ENCODE measurements at places on chromosomes 11 and 22. TPM values are rescaled to one million over a fixed set of nuclear protein-coding genes. Genes with fewer than 3 reads are reported as not detected.

DNA sequence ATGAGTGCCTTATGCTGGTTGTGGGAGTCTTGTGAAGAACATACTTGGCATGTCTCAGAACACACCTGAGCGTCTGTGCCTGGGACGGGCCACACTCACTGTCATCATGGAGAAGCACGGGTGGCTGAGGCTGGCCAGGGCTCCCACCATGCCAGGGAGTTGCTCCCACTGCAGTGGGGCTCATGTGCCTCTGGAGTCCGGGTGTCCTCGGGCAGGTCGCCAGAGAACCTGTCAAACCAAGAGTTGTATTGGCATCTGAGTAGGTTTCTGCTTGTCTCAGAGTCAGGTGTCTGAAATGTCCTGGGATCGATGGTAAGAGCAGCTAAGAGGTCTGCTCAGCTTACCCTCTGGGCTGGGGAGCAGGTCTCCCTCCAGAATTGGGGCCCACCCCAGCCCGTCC lies 92.1 kb downstream of the BCR start:
- DNase-seq: no peak

DNA sequence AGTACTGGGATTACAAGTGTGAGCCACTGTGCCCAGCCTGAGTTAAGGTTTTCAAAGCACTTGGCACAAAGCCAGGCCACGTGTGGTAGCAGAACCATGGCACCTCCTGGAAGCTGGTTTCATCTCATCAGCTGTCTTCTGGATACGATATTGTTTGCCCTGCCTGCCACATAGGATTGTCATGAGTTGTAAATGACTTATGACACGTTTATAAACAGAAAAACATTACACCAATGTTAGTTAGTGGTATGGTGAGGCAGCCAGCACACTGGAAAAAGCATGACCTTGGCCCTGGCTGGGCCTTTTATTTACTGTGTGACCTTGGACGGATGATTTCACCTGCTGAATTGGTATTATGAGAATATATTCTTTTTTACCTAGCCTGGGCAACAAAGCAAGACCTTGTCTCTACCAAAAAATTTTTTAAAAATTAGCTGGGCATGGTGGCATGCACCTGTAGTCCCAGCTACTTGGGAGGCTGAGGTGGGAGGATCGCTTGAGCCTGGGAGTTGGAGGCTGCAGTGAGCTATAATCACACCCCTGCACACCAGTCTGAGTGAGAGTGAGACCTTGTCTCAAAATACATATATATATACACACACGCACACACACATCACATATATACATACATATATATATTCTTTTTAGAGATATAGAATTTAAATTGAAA lies 24.0 kb upstream of the MYH9 start:
- DNase-seq: no peak

DNA sequence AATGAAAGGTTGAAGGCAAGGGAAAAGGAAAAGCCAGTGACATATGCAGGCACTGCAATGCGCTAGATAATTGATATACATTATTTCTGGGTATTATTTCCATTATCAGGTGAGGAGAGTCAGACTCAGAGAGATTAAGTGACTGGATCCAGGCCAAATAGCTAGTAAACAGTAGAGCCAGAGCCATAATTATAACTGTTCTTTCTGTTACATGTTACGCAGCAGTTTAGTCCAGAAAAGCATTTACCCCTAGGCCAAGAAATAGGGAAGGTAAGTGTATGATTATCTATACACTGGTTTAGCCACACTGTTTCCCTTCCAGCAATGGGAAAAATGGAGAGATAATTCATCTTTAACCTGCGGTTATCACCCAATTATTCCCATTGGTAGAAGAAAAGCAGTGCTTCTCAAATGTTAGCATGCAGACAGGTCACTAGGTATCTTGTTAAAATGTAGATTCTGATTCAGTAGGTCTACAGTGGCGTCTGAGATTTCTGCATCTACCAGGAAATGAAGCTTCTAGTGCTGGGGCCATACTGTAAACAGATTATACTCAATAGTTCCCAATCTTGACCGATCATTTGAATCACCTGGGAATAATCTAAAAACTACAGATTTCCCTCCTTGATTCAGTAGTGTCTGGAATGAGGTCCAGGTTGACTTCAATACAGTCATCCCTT lies 69.4 kb downstream of the RBFOX2 start:
- DNase-seq: no peak

- peak; percentile 58 for DNase-seq
These were observed 12.5 kb downstream of the L3MBTL2 start for GRCh38 chr22:41217553-41218157.

- DNase-seq: no peak
These were observed 17.3 kb downstream of the RNF121 start for GRCh38 chr11:71946144-71946571.

DNA sequence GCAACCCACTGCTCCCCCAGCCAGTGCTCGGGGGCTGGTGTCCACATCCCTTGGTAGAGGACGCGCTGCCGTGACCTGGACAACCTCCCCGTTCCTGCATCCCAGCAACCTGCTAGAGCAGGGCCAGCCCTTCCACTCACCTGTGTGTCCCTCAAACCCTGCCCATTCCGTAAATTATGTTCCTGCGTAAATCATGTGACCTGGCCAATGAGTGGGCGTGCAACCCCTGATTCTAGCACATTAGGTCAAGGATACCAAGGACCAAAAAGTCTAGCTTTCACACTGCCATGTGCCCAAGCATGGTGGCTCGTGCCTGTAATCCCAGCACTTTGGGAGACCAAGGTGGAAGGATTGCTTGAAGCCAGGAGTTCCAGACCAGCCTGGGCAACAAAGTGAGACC lies 25.7 kb downstream of the CD5 start:
- DNase-seq: no peak

DNA sequence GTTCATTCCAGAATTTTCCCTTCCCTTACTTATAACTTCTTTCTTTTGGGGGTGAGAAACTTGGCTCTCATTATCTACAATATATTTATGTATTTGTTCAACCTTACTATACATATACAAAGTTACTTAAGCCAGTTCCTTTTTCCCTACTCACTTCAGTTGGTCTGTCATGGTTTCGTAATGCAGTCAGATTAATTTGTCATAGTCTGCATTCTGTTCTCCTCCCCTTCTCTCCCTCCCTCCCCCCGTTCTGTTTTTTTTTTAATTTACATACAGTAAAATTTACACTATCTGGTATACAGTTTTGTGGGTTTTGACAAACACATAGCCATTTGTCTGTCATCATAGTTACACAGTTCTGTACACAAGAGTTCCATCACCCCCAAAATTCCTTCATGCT lies 71.8 kb upstream of the ADORA2A start:
- no peak for DNase-seq

- DNase-seq: no peak
These were observed 14.2 kb upstream of the ST14 start for GRCh38 chr11:130145311-130145812.

DNA sequence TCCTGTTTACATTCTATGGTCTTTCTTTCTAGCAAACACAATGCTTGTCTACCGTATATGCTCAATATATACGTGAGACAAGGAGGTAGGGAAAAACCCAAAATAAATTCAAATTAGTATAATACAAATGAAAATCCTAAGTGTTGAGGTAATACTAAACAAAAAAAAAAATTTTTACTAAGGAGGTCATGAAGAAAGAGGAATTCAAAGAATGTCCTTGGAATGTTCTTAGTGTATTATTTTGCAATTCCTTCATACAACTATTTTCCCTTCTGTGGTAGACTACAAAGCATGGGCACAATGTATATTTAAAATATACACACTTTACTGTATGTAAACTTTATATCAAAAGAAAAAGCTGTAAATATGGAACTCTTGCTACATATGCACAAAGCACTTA lies 36.4 kb downstream of the PIK3C2A start:
- no peak for DNase-seq

GRCh38 chr22:40958299-40958698 lies 7.1 kb downstream of the RBX1 start:
- no peak for DNase-seq

DNA sequence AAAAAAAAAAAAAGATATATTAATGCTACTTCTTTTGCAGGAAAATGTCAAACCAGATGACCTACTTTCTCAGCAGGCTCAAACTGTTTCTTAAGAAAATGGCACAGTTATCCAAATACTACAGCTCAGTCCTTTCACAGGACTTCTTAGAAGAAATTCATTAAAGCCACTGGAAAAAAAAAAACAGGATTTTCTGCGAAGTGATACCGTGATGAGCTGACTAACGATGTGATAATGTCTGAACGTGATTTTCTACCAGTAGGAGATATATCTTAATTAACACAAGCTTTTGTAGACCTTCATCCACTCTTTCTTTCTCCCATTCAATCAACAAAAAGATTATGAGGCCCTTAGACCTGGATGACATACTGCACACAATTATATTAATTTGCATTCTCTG lies 132.4 kb downstream of the NOX4 start:
- no peak for DNase-seq

GRCh38 chr11:26575946-26576345 lies 3.9 kb upstream of the MUC15 start:
- no peak for DNase-seq

DNA sequence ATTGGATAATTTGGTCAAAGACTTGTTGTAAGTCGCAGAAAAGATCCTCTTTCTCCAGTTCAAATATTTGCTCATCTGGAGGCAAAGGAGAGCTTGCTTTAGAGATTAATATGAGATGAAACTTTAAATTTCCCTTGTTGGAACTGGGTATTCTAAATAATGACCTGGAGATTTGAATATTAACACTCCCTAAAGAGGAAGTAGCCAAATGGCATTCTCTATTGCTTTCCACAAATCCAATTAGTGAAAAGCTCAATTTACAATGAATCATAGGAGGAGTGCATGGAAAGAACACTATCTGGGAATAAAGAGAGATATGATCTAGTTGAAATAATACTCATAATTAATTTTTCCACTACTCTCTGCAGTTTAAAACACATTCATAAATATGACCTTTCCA lies 641.6 kb upstream of the TENM4 start:
- no peak for DNase-seq

- no peak for DNase-seq
These were observed 9.9 kb downstream of the CCND1 start for GRCh38 chr11:69650832-69651344.

GRCh38 chr11:103079833-103080232 lies 12.1 kb downstream of the DCUN1D5 start:
- DNase-seq: no peak

GRCh38 chr22:26481112-26481693 lies 2.4 kb downstream of the HPS4 start:
- no peak for DNase-seq

DNA sequence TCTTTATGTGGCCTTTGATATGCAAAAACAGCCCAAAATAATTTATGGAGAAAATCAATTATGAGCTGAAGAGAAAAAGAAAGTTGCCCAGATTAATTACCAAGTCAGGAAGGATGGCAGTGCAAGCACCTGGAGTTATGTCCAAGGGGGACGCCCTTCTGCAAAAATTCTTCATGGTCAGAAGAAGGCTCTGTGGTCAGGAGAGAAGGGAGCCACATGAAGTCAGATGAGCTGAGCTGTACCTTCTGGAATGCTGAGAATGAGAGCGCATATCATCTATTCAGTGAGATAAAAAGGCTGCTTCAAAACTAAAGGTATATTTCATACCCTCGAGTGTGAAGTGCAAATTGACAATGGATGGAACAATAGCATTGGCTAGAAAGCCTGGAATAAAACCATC lies 607.4 kb downstream of the NTM start:
- DNase-seq: peak; percentile 74

GRCh38 chr11:22216940-22217339 lies 24.1 kb downstream of the ANO5 start:
- DNase-seq: no peak

DNA sequence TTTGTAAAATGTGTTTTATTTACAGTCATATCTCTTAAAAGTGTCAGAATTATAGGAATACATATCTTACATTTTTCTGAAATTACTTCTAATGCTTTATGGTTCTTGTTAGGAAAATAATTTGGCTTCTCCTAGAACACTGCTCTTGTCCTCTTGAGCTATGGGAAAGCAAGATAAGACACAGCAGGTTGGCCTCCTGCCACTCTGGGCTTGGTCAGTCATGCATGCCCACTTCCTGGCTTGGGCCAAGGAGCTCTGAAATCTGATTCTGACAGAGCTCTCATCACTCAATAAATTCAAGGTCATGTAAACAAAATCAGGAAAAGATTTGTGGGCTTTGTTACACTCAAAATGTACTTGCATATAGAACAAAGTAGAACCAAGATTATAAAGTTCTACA lies 1036.0 kb downstream of the OPCML start:
- no peak for DNase-seq

DNA sequence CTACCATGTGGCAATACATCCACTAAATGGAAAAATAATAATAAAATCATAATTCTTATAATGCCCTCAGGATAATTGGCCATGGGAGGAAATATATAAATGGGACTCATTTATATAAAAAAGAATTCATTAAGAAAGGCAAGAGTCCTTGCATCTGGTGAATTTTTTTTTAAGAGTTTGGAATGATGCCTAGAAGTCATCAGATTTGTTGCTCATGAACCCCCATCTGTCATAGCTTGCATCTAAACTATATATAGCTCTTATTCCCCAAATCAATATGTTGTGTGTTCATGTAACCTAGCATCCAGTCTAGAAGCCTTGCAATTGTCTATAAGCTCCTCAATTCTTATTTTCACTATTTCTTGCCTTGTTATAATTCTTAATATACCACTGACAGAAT lies 75.9 kb downstream of the CADM1 start:
- no peak for DNase-seq

DNA sequence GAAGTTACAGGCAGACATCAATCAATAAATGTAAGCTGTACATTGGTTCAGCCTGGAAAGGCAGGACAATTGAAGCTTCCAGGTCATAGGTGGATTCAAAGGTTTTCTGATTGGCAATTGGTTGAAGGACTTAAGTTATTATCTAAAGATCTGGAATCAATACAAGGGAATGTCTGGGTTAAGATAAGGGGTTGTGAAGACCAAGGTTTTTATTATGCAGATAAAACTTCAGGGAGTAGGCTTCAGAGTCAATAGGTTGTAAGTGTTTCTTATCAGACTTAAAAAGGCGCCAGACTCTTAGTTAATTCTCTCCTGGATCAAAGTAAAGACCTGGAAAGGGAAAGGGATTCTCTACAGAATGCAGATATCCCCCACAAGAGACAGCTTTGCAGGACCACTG lies 935.4 kb downstream of the TBC1D22A start:
- DNase-seq: no peak

DNA sequence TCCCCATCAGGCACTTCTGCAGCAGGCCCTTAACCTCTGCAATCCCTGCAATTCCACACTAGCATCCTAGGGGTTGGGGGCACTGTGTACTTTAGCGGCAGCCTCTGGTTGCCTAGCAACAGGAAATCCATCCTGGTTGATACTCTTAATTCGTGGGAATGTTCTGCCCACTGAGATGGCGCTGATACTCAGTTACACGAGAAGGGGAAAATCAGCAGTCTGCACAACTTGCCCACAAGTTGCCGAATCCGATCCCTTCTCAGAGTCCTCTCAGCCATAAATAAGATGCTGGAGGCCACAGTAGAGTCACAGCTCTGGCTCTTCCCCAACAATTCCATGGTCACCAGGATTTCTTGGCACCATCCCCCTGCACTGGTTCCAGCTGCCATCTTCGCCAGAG lies 57.6 kb upstream of the CRYBB3 start:
- no peak for DNase-seq

GRCh38 chr11:69157156-69157821 lies 1.6 kb downstream of the SMIM38 start:
- DNase-seq: no peak

RBMXL2 gene
- polyA plus RNA-seq: not detected

SDF2L1 gene
- polyA plus RNA-seq: 23.2 TPM

OSM gene
- polyA plus RNA-seq: not detected

INSC gene
- 0.15 TPM for polyA plus RNA-seq

EML3 gene
- polyA plus RNA-seq: 13.6 TPM

OR52A1 gene
- polyA plus RNA-seq: not detected

CDON gene
- 1.4 TPM for polyA plus RNA-seq

BCO2 gene
- polyA plus RNA-seq: 0.51 TPM

All from keratinocyte (primary cell).